CD4-positive, alpha-beta T cell treated with Interleukin-6 at 100 ng/mL for 8 hours (primary cell): ENCODE measurements at places on chromosomes 12 and 14.
A peak's percentile ranks its signal among the peaks of the same experiment; 100 is the strongest.

DNA sequence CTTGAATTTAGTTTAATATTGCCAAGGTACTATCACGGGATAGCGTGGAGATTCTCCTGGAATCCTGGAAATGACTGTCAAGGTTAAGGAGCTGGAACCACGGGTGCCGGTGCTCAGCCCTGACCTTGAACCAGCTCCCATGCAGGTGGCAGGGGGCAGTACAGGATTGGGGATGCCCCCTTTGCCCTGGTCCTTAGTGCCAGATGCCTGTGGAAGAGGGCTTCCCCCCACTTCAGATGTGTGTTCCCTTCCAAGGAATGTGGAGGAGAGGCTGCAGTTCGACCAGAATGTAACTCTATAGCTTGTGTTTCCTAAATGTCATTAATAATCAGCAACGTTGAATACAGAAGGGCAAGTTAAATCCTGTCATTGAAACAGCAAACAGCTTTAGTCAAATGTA lies 258.9 kb downstream of the VRK1 start:
- no peak for DNase-seq

- DNase-seq: no peak
Observed at GRCh38 chr12:50924131-50924438, 28.3 kb upstream of the HIGD1C start.

GRCh38 chr14:89755816-89756215 lies 198.7 kb downstream of the EFCAB11 start:
- no peak for DNase-seq

GRCh38 chr12:61538951-61539350 lies 721.3 kb upstream of the USP15 start:
- no peak for DNase-seq

- DNase-seq: no peak
Observed at GRCh38 chr14:30691751-30692398, 69.8 kb downstream of the SCFD1 start.

DNA sequence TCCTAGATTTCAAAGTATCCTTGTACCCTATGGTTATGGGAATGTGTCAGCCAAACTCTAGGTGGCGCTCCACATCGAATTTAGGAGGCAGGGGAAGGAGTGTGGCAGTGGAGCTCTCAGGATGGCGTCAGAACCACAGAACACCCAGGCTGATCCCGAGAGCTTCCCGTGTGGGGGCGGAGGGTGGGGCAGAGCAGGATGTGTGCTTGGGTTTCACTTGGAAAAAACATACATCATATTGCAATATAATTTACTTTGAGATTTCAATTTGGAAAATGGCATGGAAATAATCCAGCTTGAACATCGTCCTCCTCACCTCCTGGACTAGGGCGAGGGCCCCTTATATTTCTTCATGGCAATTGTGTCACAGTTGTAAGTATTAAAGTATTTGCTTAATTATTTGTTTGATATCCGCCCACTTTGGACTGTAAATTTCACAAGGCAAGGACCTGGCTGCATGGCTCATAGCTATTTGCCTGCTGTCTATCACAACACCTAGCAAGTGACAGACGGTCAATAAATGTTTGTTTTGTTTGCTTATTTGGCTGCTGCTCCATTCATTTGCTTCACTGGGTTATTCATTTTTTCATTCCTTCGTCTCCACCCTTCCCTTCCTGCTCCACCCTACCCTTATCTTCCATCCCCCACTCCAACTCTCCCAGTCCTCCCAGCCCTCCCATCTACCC lies 221.5 kb upstream of the HMGA2 start:
- no peak for DNase-seq

- DNase-seq: peak; percentile 76
Observed at GRCh38 chr12:53508534-53509170, 1.4 kb upstream of the NPFF start.

DNA sequence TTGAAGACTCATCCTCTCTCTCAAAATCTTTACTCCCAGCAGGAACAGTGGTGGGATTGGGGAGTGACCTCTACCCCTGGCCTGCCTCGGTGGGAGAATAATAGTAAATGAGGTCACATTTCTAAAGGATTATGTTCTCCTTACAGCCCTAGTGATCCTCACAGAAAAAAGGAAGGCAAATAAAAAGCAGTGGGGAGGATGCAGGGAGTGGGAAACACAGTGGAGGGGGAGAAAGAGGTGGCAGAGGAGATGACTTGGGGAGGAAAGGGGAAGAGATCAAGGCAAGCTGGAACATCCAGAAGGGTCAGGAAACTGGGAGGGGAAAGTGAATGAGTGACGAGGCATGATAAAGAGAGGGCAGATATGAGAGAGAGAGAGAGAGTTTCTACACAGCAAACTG lies 8.3 kb upstream of the SYNDIG1L start:
- no peak for DNase-seq

DNA sequence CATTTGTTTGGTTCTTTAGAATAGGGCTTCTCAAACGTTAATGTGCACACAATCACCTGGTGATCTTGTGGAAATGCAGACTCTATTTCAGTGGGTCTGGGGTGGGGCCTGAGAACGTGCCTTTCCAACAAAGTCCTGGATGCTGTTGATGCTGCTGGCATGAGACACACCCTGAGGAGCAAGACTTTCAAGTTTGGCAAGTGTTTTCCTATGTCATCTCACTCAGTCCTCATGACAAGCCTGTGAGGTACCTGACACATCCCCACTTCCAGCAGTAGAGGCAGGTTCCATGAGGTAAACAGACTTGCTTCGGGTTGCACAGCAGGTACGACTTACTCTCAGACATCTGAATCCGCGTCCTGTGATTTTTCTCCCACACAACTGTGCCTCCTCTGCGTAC lies 147.1 kb downstream of the MYRFL start:
- DNase-seq: no peak

DNA sequence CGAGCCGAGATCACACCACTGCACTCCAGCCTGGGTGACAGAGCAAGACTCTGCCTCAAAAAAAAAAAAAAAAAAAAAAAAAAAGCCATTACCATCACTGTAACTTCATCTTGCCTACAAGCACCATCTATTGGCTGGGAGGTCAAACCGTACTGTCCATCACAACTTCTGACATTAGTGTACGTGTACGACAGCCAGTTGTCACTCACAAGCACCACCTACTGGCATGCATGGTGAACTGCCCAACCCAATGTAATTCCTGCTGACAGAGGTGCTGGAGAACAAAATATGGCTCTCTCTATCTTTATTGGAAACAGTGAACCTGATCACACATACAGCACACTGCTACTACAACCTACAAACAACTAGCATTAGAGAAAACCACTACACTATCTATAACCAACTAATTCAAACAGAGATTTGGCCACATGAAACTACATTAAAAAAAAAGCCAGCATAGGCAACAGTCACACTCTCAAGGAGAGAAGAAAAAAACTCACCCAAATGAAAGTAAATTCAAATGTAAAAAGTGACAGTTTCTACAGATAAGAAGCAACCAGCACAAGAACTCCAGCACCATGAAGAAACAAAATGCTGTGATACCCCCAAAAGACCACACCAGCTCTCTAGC lies 82.3 kb downstream of the PUS7L start:
- DNase-seq: no peak

- peak; percentile 20 for DNase-seq
Observed at GRCh38 chr12:132469423-132469822, 20.5 kb upstream of the FBRSL1 start.

- DNase-seq: no peak
Observed at GRCh38 chr14:78951602-78952001, 781.4 kb downstream of the NRXN3 start.

GRCh38 chr14:45284802-45285201 lies 31.8 kb upstream of the MIS18BP1 start:
- no peak for DNase-seq

DNA sequence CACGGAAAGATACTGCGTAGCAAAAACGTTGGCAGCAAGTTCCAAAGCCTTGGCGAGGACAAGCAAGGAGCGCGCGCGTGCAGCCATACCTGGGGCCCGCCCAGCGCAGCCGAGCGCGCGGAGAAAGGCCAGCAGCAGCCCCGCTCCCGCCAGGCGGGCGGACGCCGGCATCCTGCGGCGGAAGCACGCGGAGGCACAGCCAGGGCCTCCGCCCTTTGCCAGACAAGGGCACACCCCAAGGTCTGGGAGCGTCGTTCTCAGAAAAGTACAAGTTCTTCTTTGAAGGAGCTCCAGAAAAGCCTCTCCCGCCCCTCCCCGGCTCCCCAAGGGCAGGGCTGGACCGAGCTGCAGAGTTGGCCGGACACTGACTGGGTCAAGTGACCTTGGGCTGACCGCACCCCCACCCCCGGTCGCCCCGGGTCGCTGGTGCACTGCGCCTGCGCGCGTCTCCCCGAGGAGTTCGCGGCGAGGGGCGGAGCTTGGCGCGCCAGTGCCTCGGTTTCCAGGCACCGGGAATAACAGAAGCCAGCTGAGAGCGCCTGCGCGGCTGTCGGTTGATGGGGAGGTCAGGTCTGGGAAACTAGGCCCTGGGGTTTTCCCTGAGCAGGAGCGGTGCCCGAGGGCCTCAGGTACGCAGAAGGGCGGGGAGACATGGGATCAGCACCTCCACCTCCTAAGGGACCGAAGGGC lies at the start of gene ZC2HC1C:
Gene ZC2HC1C (plus strand): TSS at position 521 of the 690 bp plus-strand sequence. CDS start 933 bp downstream, outside the sequence.
- DNase-seq: peak; percentile 33

- DNase-seq: peak; percentile 64
Observed at GRCh38 chr12:12721176-12721751, 4.1 kb downstream of the CDKN1B start.

DNA sequence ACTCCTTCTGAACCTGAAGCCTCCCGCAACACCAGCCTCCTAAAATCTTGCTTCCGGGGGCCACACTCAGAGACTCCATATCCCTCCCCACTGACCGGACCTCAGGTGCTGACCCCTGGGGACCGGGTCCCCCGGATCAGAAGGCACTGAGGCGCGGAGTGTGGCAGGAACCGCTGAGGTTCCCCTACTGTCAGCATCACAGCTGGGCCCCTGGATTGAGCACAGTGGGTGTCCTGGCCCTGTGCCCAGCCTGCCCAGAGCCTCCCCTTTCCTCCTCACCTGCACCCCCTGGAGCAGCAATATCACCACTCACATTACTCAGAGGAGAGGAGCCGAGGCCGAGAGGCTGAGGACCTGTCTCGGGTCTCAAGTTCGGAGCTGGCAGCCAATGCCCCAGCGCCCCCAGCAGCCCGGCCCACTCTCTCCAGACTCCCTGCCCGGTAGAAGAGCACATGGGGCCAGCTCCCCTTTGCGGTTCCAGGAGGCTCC lies 101.2 kb upstream of the EIF5 start:
- no peak for DNase-seq

- DNase-seq: no peak
Observed at GRCh38 chr14:69050240-69051184, 71.4 kb upstream of the ACTN1 start.

GRCh38 chr14:105142651-105143450 lies 25.7 kb downstream of the JAG2 start:
- DNase-seq: no peak
